Fibroblast of skin of abdomen (primary cell): ENCODE measurements at places on chromosomes 4 and X.

GRCh38 chr4:25950461-25951389 is 36.7 kb downstream of the SMIM20 start:
- no peak for DNase-seq

- peak; percentile 16 for DNase-seq
Measured at GRCh38 chr4:180060159-180060889, 2182.9 kb upstream of the TENM3 start.

GRCh38 chrX:55143621-55144020 is 54.8 kb downstream of the PAGE2 start:
- no peak for DNase-seq

DNA sequence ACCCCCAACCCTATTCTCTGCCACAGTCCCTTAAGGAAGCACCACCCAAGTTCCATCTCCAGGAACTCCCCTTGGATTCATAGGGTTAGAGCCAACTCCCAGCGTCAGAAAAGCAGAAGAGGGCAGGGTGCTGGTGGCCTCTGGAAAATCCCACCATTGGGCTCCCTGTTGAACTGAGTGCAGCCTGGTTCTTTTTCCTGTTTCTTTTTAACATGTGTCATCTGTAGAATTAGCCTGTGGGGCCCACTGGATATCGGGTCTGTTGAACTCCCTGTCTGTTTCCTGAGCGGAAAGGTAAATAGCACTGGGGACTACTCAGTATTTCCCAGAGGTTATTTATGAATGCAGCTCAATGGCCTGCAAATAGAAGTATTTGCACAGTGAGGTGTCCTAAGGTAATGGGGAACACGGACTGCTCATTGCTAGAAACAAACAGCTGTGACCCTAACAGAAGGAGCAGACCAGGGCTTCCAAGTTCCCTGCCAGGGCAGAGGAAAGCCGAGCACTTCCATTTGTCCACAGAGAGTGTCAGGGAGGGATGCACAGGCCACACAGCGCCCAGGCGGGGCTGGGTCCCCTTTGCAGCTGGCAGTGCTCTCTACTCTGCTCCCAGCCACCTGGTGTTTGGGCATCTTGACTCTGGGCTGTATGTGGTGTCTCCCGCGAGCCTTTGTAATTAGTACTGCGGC is 102.6 kb downstream of the FHDC1 start:
- DNase-seq, result no peak

GRCh38 chrX:110346681-110347080 is 12.0 kb upstream of the RTL9 start:
- DNase-seq, result peak; percentile 18

DNA sequence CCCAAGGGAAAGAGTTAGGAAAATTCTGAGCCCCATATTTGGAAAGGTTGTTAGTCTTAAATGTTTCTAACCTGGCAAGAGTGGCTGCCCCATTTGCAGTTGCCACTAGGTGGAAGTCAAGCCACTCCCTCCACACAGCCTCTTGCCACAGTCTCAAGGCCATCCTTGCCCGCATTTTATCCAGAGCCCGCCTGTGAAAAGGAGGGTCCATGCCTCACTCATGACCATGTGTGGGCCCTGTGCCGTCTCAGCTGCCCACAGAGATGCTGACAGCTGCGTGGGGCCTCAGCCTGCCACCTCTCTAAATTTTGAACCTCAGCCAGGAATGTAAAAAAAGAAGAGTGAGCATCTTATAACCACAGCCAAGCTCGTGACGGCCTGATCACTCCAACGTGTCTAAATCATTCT is 201.5 kb upstream of the FAM241A start:
- peak; percentile 55 for DNase-seq

DNA sequence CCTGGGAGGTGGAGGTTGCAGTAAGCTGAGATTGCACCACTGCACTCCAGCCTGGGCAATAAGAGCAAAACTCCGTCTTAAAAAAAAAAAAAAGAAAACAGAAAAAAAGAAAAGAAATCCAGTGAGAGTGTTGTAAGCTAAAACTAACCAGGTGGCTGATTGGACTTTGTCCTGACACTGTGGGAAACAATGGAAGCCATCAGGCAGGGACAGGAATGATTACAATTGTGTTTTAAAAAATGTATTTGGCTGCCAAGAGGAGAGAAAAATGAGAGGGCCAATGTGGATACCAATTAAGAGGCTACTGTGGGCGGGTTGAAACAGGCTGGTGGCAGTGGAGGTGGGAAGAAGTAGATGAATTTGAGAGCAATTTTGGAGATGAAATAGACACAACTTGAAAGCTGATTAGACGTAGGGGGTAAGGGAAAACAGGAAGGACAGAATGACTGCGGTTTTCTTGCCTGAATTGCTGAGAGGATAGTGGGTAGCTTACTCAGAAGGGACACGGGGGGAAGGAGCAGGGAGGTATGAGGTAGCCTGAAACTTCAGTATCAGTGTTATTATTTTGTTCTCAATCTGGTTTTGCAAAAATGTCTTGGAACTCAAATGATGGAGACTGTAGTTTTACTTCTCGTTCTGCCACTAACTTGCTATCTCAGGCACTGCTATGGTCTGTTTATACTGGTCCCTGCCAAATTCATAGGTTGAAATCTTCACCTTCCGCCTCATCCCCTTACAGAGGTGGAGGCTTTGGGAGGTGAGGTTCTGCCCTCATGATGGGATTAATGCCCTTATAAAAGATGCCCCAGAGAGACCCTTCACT is 45.6 kb upstream of the CHRNA9 start:
- peak; percentile 27 for DNase-seq
